ENCODE measurements at places on chromosomes 1 and 21.

DNA sequence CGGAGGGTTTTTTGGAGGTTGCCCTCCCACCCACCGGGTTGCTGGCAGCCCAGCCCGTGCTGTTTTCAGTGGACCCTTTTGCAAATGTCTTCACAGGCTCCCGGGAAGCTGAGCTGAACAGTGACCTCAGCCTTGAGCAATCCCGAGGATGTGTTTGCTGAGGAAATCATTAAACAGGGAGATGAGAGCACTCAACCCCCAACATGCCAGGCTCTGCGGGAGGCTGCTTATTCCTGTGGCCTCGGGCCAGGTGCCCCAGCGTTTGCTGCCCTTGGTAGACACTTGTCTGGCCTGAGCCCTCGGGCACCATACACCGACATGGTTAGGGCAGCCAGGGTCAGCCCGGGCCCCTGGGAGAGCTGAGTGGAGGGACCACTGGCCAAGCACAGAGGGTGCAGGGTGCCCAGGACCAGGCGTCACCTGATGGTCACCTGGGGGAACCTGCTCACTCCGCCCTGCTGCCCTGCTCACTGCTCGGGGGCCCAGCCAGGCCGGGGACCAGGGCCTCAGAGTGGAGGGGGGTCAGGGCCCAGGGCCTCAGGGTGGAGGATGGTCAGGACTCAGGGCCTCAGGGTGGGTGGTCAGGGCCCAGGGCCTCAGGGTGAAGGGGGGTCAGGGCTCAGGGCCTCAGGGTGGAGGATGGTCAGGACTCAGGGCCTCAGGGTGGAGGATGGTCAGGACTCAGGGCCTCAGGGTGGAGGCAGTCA lies 42.5 kb upstream of the POFUT2 start:
- DNase-seq: peak; percentile 88

DNA sequence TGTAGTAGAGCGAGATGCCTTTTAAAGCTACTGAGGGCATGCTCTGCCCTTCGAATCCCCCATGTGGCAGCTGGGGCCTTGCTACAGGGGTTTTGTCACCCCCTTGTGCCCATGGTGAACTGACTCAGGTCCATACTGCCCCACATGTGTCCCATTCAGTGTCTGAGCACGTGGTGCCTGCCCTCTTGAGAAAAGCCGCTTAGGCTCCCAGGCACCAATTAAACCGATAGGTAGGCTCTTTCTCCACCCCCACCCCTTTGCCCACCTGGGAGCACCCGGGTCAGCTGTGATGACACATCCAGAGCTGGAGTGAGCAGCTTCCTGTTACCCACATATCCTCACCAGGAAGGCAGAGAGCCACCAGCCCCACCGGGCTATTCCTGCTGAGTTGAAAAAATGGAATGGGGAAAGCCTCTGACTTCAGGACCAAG lies 30.5 kb downstream of the TMCC2 start:
- DNase-seq: no peak

DNA sequence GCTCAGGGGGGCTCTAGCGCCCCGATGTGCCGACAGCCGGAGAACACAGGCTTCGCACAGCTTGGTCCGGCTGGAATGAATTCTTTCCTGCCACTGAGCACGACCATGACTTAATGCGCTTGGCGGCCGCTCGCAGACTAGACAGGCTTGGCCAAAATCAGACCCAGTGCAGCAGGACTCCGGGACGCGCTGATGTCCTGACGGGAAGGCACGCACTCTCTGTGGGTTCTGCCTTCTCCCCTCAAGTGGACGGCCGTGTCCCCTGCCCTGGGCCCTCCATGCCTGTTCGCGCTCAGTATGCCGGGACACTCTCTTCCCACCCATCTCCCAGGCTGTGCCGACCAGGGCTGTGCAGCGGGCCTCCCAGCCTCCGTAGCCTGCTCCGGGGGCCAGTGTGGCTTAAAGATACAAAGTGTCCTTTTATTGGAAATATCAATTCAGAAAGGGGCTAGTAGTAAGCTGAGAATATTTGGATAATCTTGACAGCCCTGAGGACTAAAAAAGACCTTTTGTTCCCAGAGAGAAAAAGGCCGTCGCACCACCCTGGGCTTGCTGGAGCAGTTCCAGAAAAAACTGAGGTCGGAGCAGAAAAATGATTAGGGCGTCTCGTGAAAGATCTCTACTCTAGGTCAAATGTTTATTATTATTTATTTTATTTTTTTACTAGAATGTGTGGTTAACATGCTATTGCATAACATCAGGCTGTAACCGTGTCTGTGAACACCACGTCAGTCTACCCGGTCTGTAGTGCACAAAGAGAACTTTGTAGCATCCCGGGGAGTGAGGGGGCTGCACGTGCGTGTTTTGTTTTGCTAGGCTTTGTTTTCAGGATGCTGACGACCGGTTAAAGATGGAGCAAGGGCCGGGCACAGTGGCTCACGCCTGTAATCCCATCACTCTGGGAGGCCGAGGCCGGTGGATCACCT lies 88.1 kb upstream of the ARHGEF16 start:
- peak; percentile 49 for DNase-seq

DNA sequence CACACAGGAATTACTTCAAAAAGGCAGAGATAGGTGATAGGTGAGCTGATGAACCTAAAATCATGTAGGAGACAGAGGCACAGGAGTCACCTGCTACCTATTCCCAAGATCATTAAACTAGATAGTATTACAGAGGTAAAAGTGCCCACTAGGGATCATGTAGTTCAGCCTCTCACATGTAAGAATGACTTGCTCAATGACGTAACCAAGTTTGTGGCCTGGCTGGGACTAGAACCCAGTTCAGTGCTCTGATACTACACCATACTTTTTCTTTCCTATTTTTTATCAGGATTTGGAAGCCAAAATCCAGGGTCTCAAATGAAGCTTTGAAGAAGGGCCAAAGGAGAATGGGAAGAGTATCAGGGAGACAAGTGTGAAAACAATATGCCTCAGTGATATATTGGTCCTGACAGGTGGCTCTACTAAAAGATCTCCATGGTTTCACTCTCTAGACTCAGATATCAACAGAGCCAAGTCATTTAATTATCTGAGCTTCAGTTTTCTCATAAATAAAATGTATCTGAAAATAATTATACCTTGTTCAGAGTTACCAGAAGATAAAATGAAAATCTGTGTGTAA lies 87.3 kb upstream of the SLFNL1 start:
- DNase-seq: peak; percentile 9

- no peak for DNase-seq
These were observed 302.2 kb downstream of the GRIK1 start for GRCh38 chr21:29637553-29637952.

DNA sequence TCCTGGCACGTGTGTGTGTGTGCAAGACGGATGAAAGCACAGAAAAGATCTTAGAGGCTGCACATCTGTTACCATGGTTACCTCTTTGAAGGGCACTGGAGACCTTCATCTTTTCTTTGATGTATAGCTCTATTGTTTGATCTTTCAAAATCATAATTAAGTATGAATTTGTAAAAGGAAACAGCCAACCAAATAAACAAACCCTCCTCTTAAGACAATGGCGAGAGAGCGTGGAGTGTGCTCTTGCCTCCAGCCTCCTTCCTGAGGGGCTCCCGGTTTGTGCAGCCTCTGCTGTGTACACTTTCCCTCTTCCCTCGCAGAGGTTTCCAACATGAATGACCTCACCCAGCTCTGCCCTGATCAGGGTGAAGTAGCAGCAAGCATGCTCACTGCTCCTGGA lies 27.9 kb downstream of the CACNA1S start:
- DNase-seq: no peak

- no peak for DNase-seq
These were observed 17.3 kb upstream of the FHAD1 start for GRCh38 chr1:15229707-15230131.

DNA sequence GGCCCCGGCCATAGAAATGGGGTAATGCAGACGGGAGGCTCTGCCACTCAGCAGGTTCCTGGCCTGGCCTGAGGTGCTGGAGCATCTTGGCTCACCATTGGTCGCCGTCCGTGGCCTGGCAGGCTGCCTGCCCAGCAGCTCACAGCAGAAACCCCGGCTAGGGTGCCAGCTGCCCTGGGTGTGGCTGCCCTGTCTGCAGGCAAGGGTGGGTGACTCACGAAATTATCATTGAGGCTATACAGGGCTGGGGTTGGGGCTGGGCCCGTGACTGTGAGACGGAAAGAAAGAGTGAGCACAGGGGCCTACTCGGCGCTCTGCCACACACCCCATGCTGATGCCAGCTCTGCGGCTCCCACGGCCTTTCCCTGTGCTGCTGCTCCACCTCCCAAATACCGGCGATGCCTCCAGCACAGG lies 8.0 kb upstream of the PKP1 start:
- DNase-seq: peak; percentile 64

GRCh38 chr1:174407665-174408064 lies 40.1 kb upstream of the GPR52 start:
- DNase-seq: no peak

DNA sequence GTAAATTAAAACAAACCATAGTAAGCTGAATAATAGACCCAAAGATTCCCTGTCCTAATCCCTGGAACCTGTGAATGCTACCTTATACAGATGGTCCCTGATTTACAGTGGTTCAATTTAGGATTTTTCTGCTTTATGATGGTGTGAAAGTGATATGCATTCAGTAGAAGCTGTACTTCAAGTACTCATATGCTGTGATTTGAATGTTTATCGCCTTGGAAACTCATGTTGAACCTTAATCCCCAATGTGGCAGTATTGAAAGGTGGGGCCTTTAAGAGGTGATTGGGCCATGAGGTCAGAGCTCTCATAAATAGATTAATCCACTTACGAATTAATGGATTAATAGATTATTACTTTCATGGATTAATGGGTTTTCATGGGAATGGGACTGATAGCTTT lies 10.6 kb upstream of the RRP15 start:
- DNase-seq: no peak

DNA sequence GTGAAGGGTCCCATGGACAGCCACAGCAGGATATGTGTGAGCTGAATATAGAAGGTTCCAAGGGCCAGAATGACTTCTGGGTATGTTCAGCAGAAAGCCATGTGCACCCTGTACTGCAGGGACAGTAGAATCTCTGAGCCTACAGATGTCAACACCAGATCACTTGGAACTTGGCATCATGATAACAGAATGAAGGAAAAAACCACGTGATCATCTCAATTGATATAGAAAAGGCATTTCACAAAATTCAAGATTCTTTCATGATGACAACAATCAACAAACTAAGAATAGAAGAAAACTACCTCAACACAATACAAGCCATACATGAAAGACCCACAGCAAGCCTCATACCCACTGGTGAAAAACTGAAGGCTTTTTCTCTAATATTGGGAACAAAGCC lies 885 bp upstream of the KRTAP12-2 start:
- no peak for DNase-seq

- DNase-seq: peak; percentile 69
These were observed 61.4 kb upstream of the CXADR start for GRCh38 chr21:17451364-17451891.

GRCh38 chr1:44707112-44707881 lies 23.7 kb downstream of the RNU5D-1 start:
- DNase-seq: peak; percentile 82

GRCh38 chr1:221939607-221940006 lies 197.7 kb upstream of the DUSP10 start:
- DNase-seq: no peak

DNA sequence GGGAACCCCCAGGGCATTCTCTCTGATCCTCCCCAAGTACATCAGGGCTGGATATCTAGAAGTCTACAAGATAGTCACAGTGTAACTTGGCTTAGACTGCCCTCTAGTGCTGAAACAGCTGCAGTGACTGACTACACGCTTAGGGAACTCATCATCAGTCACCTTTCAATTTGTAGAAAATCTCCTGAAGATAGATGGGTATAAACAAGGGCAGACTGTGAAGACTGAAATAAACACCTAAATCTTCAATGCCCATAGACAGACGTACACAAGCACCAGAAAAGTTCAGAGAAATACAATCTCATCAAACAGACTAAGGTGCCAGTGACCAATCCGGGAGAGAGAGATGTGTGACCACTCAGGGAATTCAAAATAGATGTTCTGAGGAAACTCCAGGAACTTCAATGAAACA lies 46.6 kb downstream of the PACC1 start:
- peak; percentile 72 for DNase-seq

GRCh38 chr1:68889471-68889870 lies 392.6 kb upstream of the DEPDC1 start:
- no peak for DNase-seq

Measured in AG08396 (cell line).